ENCODE measurements at places on chromosomes 5 and 9.
A peak's percentile ranks its signal among the peaks of the same experiment; 100 is the strongest.

DNA sequence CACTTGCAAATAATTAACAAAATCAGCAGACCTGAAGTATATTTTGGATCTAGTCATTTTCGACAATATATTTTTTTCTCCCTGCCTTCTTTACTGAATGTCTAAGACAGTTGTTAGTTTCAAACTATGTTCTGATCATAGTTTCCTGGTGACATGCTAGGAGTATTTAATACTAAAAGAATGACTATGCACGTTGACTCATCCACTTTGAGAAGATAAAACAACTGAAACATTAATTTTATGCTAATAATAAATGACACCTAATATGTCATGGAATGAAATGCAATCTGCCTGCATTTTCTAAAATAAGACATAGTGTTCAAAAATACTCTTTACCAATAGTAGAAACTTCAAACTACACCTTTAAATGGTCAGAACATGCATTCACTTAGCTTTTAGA lies 2123.7 kb upstream of the C9orf72 start:
- no peak for DNase-seq

DNA sequence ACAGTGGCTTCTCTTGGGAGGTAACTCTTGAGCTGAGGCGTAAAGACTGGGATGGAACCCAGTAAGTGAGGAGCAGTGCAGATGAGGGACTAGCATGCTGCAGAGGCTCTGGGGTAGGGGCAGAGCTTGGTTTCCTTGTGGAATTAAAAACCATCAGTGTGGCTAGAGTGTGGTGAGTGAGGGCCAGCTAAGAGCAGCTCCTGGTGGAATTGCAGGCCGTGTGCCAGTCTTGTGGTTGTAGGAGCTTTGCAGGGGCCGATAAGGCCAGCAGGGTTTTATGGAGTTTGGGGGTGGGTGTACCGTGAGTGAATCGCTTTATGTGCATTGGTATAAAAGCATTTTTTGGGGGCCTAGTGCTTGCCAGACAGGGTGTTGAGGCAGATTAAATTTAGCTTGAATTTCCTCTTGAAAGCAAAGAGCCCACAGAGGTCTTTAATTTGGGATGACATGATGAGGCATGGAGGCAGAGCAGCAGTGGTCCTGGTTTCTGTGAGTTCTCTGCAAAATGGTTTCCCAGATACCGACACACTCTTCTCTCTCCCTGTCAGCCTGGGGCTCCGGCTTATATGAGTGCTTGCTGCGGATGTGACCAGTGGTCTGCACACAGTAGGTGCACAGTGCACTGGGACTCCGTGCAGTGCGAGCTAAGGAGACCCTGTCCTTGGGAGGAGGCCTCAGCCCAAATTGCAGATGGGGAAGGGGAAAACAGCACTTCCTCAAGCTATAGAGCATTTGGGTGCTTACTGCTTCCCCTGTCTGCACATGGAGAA lies 176.4 kb upstream of the PITX1 start:
- DNase-seq: no peak

GRCh38 chr5:176500511-176500910 lies 36.7 kb downstream of the RNF44 start:
- no peak for DNase-seq

- no peak for DNase-seq
Observed at GRCh38 chr9:127036437-127036836, 86.0 kb downstream of the ANGPTL2 start.

GRCh38 chr5:59416026-59416425 lies 477.5 kb downstream of the PDE4D start:
- DNase-seq: no peak

DNA sequence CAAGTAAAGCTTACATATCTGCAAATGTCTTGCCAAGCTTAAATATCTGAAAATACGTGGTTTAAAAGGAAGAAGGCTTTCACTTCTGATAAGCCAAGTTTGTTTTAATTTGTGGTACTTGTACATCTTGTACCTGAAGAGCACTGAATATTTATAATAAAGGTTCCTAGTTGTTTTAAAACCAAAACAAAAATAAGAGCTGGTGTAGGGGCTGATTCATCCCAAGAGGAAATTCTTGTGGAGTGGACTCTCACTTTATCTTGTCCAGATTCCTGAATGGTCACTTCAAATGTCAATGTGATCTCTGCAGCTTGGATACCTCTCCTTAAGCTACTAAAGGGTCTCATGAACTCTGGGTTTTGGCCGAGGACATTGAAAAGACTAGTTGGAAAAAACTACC lies 29.5 kb downstream of the MAMDC2 start:
- DNase-seq: no peak

DNA sequence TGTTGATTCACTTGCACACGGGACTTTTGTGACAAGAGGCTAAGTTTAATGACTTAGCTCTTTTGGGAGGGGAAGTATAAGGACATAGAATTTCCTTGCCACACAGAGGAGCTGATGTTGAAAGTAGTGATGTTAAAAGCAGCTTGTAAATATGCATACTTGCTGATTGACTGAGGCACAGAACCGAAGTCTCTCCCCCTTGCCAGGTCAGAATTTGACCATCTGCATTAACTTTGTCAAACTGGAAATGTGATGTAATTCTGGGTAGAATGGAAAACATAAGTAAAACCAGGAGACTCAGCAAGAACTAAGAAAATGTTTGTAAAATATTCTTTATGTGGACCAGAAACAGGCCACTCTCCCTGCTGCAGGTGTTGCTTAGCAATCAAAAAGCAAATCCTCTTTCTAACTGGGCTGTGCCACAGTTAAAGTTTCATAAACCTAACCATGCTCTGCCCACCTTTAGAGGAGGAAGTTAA lies 284.2 kb downstream of the NR3C1 start:
- DNase-seq: no peak

DNA sequence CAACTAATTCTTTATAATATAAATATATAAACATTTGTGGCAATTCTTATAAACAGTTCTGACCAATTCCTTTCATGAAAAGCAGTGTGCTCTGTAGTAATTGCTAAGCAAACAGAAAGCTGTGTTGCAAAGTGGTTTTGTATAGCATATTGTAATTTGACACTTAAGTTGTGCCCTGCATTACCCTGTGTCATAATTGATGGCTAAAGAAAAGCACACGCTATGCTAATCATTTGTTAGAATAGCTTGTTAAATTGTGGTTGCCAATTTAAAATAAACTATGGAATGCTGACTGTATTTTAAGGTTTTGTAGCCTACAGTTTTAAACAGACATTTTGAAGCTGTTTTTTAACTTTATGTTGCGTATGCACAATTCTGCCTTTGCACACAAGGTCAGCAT lies 140.0 kb downstream of the PBX3 start:
- DNase-seq: no peak

GRCh38 chr5:132458651-132459030 lies 31.9 kb downstream of the IRF1 start:
- DNase-seq: no peak

- no peak for DNase-seq
Observed at GRCh38 chr9:131810351-131811170, 70.7 kb upstream of the RAPGEF1 start.

- no peak for DNase-seq
Observed at GRCh38 chr5:82494942-82495341, 216.8 kb upstream of the RPS23 start.

- no peak for DNase-seq
Observed at GRCh38 chr5:9363449-9363848, 182.4 kb downstream of the SEMA5A start.

- DNase-seq: no peak
Observed at GRCh38 chr5:132949136-132949535, 14.3 kb downstream of the AFF4 start.

- DNase-seq: no peak
Observed at GRCh38 chr9:121658166-121658565, 6.7 kb downstream of the DAB2IP start.

GRCh38 chr5:157801-158200 lies 33.5 kb upstream of the LRRC14B start:
- no peak for DNase-seq

- DNase-seq: no peak
Observed at GRCh38 chr9:95343725-95344287, 26.3 kb upstream of the FANCC start.

DNA sequence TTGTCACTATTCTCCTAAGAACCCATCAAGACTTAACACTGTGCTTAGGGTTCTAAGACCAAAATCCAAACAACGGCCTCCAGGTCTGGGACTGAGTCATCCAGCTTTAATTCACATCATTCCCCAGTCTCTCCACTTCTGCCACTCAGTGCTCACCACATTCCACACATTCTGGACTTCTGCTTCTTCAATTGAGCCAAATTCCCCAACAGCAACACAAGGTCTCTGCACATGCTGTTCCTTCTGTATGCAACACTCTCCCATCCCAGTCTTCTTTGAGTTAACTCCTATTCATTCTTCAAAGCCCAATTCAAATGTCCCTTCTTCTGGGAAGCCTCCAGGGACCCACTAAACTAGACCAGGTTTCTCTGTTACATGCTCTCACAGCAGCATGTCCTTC lies 97.8 kb downstream of the GPR21 start:
- DNase-seq: no peak

- DNase-seq: no peak
Observed at GRCh38 chr5:17222664-17223063, 5.2 kb downstream of the BASP1 start.

GRCh38 chr5:36491856-36492255 lies 114.5 kb upstream of the SLC1A3 start:
- peak; percentile 6 for DNase-seq

GRCh38 chr5:65805089-65805488 lies 83.1 kb downstream of the NLN start:
- DNase-seq: no peak

- no peak for DNase-seq
Observed at GRCh38 chr9:16888594-16888993, 18.1 kb upstream of the BNC2 start.

DNA sequence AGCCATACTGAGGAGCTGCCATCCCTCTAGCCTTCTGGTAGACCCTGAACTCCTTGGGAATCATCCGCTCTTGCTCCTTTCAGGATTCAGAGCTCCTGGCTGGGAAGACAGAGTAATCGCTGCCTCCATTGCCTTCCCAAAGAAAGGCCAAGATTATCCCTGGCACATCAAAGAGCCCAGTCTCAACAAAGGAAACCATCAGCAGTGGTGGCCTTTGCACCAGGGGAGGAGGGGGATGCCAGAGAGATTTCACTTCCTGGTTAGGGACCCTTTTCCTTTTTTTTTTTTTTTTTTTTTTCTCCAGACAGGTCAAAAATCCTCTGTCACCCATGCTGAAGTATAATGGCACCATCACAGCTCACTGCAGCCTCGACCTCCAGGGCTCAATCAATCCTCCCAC lies 16.0 kb upstream of the ERGIC1 start:
- DNase-seq: no peak

DNA sequence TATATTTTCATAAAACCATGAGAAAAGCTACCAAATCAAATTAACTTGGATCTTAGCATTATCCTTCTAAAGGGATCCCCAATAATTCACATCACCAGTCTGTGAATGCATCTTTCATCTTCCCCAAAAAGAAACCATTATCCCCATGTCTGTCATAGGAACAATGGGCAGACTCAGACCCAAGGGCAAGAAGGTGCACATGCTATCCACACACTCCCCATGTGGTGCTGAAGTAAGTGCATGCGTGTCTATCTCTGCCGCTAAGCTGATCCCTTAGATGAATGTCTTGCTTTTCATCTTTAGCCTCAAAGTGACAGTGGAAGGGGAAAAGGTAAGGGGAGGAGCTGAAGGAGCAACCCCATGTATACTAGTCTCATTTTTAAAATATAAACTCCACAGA lies 10.2 kb downstream of the SPOCK1 start:
- DNase-seq: no peak

DNA sequence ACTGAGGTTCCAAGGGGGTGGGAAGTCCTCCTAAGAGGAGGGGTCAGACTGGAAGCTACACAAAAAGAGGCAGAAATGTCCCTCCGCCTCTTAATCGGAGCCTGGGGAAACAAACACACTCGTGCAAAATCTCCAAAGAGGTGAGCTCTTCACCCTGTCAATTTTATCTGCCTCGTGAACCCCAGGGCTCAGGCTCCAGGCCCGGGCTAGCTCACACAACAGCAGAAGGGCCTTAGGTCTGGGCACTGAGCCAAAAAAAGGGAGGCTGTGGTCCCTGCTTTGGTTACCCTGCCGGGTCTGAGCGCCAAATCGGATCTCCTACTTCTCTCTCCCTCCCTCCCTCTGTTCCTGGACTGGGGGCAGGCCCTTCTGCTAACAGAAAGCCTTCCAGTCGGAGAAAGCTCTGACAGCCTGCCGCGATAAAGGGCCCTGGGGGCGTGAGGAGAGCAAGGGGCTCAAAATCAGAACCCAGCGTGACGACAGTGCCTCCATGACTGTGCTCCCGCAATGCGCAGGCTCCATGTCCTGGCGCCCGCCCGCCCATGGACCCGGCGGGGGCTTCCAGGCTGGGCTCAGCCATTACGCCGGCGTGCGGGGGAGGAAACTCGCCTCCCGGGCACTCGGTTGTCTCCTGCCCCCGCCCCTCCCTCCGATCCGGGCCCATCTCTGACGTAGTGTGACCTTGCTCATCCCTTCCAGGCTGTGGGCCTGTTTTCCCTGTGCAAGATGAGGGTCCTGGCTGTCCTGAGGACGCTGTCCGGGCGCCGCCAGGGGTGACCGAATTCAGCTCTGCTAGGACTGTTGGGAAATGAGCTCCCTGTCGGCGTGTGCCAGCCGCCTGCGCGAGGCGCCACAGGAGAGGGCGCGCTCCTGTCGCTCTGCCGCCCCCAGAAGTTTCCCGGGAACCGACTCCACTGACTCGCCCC lies 865 bp upstream of the SLC22A4 start:
- peak; percentile 73 for DNase-seq

GRCh38 chr5:142608081-142608480 lies 77.8 kb downstream of the FGF1 start:
- no peak for DNase-seq

DNA sequence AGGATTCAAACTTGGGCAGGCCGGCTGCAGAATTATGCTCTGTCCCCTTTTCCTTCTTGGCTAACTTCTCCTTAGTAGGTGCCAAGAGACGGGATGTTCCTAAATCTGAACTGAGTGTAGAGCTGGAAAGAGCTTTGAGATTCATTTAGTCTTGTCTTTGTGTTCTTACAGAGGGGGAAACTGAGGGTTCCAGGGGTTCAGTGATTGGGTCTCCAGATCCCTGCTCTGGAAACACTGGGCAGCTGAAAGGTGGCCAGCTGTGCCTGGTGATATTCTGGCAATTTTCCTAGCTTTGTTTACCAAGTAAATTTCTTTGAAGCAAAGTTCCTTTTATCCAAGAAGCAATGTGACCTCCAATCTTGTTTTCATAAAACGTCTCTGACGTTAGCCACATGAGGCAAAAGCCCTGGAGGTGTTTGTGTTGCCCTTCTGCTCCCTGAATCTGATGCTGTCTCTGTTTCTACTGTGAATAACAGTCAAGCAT lies 288.7 kb downstream of the ZSWIM6 start:
- no peak for DNase-seq

GRCh38 chr9:127545196-127546124 lies 66.6 kb upstream of the STXBP1 start:
- DNase-seq: peak; percentile 58

GRCh38 chr5:180438785-180439780 lies 55.1 kb upstream of the CNOT6 start:
- no peak for DNase-seq

DNA sequence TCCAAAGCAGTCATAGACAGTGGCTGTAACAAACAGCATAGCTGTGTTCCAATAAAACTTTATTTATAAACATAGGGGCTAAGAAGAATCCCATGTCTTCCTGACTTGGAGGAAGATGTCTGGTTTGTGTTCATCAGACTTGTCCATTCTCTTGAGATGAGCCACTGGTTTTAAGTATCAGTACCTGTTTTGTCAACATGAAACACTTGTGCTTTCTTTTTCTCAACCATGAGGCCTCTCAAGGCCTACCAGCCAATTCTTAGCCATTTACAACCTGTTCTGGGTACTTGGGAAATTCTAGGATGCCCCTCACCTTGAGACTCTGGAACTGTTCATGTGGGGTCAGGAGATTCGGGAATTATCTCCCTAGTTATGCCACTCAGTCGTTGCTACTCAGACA lies 154.3 kb upstream of the PPP1R2B start:
- DNase-seq: no peak

All from tibial nerve (tissue), 4 donors.